ENCODE measurements at places on chromosomes 16 and 17.
A peak's percentile ranks its signal among the peaks of the same experiment; 100 is the strongest.

- no peaks in the 10 kb centered on the region for H3K4me1 ChIP-seq
- no peak for DNase-seq
- no peaks in the 10 kb centered on the region for H3K36me3 ChIP-seq
- no peak overlapping the region for H3K27ac ChIP-seq
- no peak overlapping the region for H3K4me3 ChIP-seq
Measured at GRCh38 chr17:73533127-73533526, 111.1 kb downstream of the SDK2 start.

DNA sequence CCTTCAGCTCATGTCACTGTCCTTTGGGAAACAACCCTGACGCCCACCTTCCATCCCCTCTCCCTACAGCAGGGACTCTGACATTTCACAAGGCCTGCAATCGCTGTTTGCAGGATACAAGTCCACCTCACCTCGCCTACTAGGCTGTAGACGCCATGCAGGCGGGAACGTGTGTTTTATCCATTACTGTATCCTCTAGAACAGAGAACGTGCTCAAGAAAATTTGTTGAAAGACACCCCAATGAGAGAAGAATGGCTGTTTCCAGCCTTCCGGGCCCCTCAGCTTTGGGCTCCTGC lies 1.5 kb upstream of the TTYH2 start:
- H3K27me3 ChIP-seq: peaks cover 41% of the 10 kb centered on the region
- no peak overlapping the region for H3K27ac ChIP-seq
- DNase-seq: no peak
- H3K4me3 ChIP-seq: peak overlapping the region; percentile 42
- peaks cover 17% of the 10 kb centered on the region for H3K4me1 ChIP-seq

- no peaks in the 10 kb centered on the region for H3K4me1 ChIP-seq
- H3K27me3 ChIP-seq: no peaks in the 10 kb centered on the region
- no peak overlapping the region for H3K27ac ChIP-seq
- H3K4me3 ChIP-seq: no peak overlapping the region
- no peaks in the 10 kb centered on the region for H3K36me3 ChIP-seq
Measured at GRCh38 chr17:61650749-61651148, 59.7 kb upstream of the NACA2 start.

GRCh38 chr16:89140981-89141883 lies 30.3 kb upstream of the CDH15 start:
- no peak overlapping the region for H3K27ac ChIP-seq
- peaks cover 97% of the 10 kb centered on the region for H3K36me3 ChIP-seq
- no peak overlapping the region for H3K4me3 ChIP-seq
- DNase-seq: no peak
- no peaks in the 10 kb centered on the region for H3K4me1 ChIP-seq

DNA sequence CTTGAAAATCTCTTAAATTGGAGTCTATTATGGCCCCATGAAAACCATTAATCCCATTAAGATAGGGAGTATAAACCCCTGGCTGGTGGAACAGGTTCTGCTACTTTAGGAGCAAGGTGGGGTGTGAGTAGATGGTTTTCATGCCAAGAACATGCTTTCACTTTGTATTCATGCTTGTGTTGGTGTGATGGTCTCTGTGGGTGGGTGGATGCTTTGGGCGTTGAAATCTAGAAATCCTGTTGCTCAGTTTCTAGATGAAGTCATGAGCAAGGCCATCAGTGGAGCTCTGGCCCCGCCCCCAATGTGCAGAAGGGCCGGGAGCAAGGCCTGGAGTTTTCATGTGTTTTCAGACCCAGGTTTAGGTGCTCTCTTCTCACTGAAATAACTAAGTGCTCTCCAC lies 20.1 kb downstream of the PLD6 start:
- H3K4me3 ChIP-seq: no peak overlapping the region
- H3K27me3 ChIP-seq: no peaks in the 10 kb centered on the region
- no peak for DNase-seq
- H3K4me1 ChIP-seq: peaks cover 20% of the 10 kb centered on the region

DNA sequence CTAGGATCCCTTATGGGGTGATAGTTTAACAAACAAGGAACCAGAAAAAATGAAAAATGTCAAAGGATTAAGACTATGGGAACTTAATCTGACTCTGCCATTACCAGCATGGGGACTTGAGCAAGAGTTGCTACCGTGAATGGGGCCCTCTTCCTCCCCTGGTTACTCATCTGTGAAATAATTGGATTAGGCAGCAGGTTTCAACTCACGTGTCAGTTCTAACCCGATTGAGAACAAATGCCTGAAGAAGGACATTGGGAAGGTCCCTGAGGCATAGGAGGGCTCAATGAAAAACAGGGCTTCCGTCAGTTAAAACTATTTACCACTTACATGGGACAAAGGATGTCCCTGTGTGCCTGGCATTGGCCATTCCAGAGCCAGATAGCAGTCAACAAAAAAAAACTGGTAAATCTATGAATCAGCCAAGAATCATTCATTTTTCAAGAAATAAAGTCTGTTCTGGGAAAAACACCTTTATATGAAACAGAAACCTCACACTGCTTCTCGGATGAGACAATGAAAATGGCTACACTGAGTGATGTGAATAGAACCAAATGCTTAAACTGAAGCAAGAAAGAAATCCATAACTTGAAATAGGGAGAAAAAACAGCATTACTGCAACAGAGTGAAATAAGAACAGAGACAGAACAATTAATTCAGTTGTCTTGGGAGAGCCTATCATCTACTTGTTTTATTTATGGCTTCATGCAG lies 104.3 kb downstream of the ADAMTS18 start:
- no peaks in the 10 kb centered on the region for H3K4me1 ChIP-seq
- H3K27ac ChIP-seq: no peak overlapping the region
- H3K4me3 ChIP-seq: no peak overlapping the region
- no peaks in the 10 kb centered on the region for H3K36me3 ChIP-seq
- H3K27me3 ChIP-seq: no peaks in the 10 kb centered on the region
- no peak for DNase-seq

DNA sequence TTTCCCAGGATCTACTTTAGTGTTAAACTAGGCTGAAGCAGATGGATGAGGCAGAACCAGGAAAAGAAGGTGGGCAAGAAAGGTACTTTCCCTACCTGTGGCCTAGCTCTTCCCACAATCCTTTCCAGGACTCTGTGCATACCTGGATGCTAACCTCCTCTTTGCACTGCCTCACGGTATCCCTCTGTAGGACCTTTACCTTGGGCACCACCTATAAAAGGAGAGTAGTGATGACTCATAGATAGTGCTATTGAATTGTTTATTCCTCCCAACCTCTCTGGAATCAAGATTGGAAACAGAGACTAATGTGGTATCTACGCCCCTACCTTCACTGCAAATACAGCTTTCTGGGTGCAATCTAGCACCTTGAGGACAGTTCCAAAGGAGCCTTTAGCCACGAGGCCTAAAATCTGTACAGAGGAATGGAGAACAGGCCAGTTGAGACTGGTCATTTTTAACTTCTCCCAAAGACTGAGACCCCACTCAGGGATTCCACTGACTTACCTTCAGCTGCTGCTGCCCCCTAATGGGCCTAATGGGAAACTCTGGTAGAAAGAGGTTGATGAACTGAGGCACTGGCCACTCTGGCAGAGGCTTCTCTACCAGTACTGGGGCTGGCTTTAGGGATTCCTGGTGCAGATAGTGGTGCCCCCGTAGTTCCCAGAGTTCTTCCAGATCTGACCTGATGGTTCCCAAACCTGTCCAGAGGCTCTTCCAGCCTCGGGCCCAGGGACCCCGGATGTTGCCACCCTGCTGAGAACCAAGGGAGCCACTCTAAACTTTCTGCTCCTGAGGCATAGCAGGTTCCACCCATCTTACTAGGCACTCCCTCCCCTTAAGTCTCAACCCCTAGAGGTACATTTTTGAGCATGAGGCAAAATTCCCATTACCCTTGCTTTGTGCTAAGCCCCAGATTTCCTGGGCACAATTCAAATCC lies 781 bp downstream of the RSKR start:
- H3K4me1 ChIP-seq: peaks cover 5% of the 10 kb centered on the region
- no peaks in the 10 kb centered on the region for H3K27me3 ChIP-seq
- no peak for DNase-seq
- no peak overlapping the region for H3K4me3 ChIP-seq

- H3K27ac ChIP-seq: no peak overlapping the region
- no peak for DNase-seq
- no peaks in the 10 kb centered on the region for H3K36me3 ChIP-seq
Measured at GRCh38 chr16:5619304-5619703, 521.7 kb upstream of the EEF2KMT start.

DNA sequence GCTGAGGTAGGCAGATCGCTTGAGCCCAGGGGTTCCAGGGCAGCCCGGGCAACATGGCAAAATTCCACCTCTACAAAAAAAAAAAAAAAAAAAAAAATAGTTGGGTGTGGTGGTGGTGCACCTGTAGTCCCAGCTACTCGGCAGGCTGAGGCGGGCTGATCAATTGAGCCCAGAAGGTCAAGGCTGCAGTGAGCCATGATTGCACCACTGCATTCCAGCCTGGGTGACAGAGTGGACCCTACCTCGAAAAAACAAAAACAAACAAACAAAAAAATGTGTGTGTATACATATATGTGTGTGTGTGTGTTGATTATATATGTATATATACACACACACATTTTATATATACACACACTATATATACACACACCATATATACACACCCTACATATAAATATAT lies 39.1 kb upstream of the TBC1D3K start:
- H3K27me3 ChIP-seq: no peaks in the 10 kb centered on the region
- no peak overlapping the region for H3K4me3 ChIP-seq
- no peak for DNase-seq
- H3K4me1 ChIP-seq: no peaks in the 10 kb centered on the region
- no peaks in the 10 kb centered on the region for H3K36me3 ChIP-seq

DNA sequence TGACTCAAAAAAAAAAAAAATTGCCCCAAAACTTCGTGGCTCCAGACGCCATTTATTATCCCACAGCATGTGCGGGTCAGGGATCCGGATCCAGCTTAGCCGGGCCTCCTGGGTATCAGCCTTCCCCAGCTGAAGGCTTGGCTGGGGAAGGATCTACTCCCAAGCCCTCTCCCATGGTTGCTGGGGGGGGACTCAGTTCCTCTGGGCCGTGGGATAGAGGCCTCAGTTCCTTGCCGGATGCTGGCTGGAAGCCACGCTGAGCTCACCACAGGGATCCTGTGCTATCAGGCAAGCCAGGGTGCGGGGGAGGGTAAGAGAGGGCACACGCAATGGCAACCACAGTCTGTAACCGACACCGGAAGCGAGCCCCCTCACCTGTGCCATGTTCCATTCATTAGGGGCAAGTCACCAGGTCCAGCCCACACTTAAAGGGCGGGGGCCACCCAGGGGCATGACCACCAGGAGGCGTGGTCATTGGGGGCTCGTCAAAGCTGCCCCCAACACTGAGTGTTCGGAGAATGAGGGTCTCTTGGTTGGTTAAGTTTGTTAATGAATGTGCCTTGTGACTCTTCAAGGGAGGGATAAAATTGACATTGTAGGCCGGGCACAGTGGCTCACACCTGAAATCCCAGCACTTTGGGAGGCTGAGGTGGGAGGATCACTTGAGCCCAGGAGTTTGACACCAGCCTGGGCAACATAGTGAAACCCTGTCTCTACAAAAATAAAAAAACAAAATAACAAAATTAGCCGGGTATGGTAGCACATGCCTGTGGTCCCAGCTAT lies 210.0 kb upstream of the GSE1 start:
- H3K36me3 ChIP-seq: no peaks in the 10 kb centered on the region
- H3K27me3 ChIP-seq: no peaks in the 10 kb centered on the region
- no peak overlapping the region for H3K27ac ChIP-seq
- no peak overlapping the region for H3K4me3 ChIP-seq
- H3K4me1 ChIP-seq: peaks cover 6% of the 10 kb centered on the region

All from thymus (tissue), 14 donors.